Fibroblast of skin of left quadriceps (primary cell): ENCODE measurements at places on chromosomes 4 and X.

GRCh38 chr4:38313999-38314561, 349.9 kb upstream of the KLF3 start:
- DNase-seq = no peak

- no peak for DNase-seq
Observed at GRCh38 chr4:135744928-135745327, 1543.3 kb upstream of the PABPC4L start.

- DNase-seq = no peak
Observed at GRCh38 chr4:134490863-134491262, 289.3 kb upstream of the PABPC4L start.

DNA sequence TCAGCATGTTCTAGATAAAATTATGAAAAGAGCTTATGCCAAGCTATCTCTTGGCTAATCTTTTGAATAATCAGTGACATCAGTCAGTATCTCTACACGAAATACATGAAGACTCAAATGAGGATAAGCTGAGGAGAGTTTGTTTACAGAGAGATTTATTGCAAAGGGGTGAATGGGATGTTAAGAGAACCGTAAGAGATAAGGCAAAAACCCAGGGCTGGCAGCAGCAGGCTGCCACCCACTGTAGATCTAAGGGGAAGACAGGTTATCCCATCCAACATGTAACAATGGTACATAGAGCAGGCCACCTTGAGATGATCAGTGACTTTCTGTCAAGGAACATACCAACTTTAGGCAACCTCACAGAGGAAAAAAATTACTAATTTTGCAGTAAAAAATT, 432.1 kb upstream of the NR3C2 start:
- no peak for DNase-seq

GRCh38 chr4:154927126-154927680, 146.1 kb downstream of the RBM46 start:
- DNase-seq = no peak

DNA sequence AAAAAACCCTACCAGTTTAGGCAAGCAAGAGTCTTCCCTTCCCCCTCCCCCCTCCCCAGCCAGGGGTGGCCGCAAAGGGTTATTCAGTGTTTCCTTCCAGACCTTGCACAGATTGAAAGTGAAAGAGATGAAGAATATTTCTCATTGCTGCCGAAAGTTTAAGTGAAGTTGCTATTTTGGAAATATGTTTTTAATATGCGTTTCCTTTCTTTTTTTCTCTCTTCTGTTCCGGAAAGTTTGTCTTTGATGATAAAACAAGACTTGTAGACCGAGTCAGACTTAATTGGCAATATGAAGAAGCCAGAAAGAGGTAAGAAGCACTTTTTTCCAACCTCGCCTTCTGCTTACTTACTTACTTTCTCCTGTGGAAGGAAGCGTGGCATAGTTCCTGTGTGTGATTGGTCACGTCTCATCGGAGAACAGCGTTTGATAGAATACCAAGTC, 58.5 kb upstream of the CLCN4 start:
- no peak for DNase-seq

DNA sequence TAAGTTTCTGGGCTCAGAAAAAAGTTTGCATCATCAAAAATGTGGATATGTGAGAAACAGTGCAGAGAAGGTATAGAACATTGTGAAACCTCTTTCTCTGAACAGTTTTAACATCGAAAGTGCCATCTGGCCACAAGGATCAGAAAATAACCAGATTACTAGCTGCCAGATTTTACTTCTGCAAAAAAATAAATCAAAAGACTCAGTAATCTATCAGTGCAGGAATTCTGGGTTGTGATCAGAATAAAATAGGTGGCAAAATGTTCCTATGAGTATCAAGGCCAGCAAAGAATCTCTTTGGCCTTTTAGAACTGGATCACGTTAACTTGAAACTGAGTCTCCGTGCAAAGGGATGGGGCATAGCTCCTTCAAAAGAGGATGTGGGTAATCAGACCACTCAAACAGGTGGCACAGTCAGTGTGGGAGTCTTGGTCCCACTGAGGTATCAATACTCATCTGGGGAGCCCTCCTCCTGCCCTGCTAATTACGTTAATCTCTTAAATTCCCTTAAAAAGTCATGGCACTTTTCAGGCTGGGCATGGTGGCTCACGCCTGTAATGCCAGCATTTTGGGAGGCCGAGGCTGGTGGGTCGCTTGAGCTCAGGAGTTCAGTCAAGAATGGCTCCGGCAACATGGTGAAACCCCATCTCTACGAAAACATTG, 26.7 kb upstream of the RBM47 start:
- DNase-seq = no peak

DNA sequence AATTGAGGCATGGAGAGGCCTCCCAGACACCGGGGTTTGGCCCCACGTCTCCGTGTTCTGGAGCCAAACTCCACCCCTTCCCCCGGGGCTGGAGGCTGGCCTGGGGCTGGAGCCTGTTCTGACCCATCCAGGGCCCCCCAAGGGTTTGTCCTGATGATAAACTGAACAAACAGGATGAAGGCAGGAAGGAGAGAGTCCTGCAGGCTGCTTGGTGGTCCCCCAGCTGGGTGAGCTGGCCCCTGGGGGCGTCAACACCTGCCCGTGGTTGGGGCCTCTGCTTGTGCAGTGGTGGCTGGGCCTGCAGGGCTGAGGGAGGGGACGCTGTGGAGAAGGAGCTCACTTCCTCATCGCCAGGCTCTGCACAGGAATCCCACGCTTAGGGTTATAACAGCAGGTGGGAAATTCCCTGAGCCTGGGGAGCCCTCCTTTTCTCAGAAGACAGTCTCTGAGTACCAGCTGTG, 2.3 kb downstream of the SH3TC1 start:
- no peak for DNase-seq

- DNase-seq = no peak
Observed at GRCh38 chrX:130103605-130104004, 6.7 kb downstream of the ELF4 start.

DNA sequence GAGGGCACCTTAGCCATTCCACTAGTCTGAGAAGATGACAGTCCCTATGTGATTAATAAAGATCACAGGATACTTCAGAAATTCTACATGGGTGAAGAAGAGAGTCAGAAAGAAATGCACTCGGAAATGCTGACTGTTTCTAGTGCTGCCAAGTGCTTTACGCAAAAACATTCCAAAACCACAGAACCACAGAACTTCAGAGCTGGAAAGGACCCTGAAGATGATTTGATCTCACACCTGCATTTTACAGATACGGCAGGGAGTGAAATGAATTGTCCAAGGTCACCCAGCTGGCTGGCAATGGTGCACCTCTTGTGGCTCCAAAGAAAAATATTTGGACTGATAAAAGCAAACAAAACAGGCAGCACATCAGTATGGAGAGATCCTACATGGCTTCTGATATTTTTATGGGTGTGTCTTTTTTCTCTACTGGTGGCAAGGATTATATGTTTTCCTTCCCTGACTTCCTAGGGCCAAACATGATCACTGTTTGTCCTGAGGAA, 115.9 kb downstream of the MAML3 start:
- no peak for DNase-seq
